ENCODE measurements at places on chromosomes 6 and 20. TPM values are rescaled to one million over a fixed set of nuclear protein-coding genes. Genes with fewer than 3 reads are reported as not detected.

Gene AIF1
- total RNA-seq: not detected

Gene BTNL2
- total RNA-seq: not detected

Gene LRP11
- 27.8 TPM for total RNA-seq

Gene DLL1
- 0.38 TPM for total RNA-seq

Gene CLPSL2
- not detected for total RNA-seq

Gene EIF2S2
- 34.9 TPM for total RNA-seq

Gene NCOA7
- 11.1 TPM for total RNA-seq

Gene SLC22A2
- 0.38 TPM for total RNA-seq

Gene RNF144B
- total RNA-seq: 13.2 TPM

Gene PXT1
- total RNA-seq: not detected

Gene MYMX
- 0.25 TPM for total RNA-seq

Gene ZGPAT
- 34.1 TPM for total RNA-seq

Gene MDFI
- 47.9 TPM for total RNA-seq

Gene DPPA5
- total RNA-seq: not detected

Gene CDC5L
- 11.9 TPM for total RNA-seq

Gene GCNT2
- 4.4 TPM for total RNA-seq

Gene C20orf144
- not detected for total RNA-seq

Gene EFHC1
- 24.6 TPM for total RNA-seq

Gene EYA2
- not detected for total RNA-seq

Gene TMC2
- not detected for total RNA-seq

All from mesangial cell (primary cell).